ENCODE measurements at places on chromosomes 4 and X.

DNA sequence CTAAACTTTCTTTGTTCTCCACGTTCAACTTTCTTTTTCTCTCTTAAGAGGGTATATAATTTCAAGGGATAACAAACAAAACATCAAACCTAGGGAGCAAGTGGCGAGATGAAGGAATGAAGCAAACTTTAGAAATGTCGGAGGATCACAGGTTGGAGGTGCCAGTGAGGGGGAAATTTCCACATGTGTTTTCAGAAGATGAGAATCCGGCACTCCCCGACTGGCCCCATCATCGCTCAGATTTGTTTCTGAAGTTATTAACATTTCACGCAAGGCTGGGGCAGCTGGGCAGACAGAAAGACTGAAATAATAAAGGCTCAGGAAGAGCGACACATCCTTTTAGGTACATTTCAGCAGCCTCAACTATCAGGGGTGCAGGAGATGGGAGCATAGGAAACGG, 134.9 kb downstream of the SMIM20 start:
- DNase-seq, result peak; percentile 51

- no peak for DNase-seq
These were observed 109.6 kb downstream of the TMEM144 start for GRCh38 chr4:158319880-158320279.

DNA sequence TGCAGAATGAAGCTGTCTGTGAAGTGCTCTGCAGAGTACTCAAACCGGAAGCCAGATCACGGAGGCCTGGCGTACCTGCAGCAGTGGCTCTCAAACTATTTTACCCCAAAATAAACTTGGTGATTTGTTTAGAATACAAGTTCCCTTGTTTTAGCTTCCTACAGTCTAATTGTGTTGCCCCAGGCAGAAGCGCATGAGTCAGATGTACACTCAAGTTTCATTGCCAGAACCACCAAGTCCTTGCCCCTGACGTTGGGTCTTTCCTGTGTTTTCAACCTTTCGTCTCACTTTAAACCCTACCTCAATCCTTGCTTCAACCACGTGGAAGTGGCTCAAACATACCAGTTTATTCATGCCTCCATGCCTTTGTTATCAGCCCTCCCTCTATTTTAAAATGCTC, 66.2 kb upstream of the SLC7A11 start:
- DNase-seq, result peak; percentile 72

GRCh38 chr4:20493761-20494353, 206.4 kb upstream of the PACRGL start:
- DNase-seq, result peak; percentile 64

GRCh38 chr4:88527787-88528186, 4.2 kb upstream of the PYURF start:
- no peak for DNase-seq

GRCh38 chr4:71303287-71303686, 35.5 kb upstream of the SLC4A4 start:
- no peak for DNase-seq

GRCh38 chr4:104417357-104417882, 77.3 kb downstream of the CXXC4 start:
- no peak for DNase-seq

GRCh38 chrX:4710618-4711433, 997.4 kb upstream of the PRKX start:
- DNase-seq, result no peak

DNA sequence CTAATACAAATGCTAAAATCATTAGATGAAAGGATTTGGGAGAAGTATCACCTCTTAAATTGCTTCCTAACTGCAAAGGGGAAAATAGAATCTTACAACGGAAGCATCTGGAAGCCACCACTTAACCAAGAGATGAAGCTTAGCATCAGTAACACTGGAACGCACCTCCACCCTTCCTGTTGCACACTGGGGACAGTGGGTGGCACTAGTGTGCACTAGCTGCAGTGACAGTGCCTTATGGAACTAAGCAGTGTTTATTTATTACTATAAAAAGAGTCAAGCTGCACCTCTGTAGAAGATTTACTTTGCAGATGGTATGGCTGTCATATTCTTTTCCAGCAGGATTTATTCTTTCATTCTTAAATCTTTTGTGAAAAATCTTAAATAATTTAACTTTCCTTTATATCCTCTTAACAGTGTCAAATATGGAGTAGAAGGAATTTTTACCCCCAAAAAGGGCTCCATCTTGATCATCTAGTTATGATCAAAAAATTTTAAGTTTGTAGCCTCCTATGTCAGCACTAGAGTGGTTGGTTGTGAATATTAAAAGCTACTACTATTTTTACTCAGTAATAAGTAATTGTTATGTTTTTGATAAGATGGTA, 76.7 kb downstream of the SCD5 start:
- DNase-seq, result peak; percentile 38
